Nucleus accumbens (tissue), 56 donors: ENCODE measurements at places on chromosomes 1 and 21.

DNA sequence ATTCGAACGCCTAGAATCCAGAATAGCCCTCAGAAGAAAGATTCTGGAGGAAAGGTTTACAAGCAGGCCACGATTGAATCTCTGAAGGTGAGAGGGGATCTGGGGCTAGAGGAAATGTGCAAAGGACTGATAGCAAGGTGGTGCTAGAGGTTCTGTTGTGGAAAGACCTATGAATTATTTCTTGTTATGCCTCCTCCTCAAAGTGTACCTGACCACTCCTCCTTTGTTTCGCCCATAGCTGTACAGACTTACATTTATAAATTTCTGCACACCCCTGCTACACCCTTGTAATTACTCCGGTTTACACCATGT is 986 bp downstream of the TCEANC2 start:
- no peak for DNase-seq

DNA sequence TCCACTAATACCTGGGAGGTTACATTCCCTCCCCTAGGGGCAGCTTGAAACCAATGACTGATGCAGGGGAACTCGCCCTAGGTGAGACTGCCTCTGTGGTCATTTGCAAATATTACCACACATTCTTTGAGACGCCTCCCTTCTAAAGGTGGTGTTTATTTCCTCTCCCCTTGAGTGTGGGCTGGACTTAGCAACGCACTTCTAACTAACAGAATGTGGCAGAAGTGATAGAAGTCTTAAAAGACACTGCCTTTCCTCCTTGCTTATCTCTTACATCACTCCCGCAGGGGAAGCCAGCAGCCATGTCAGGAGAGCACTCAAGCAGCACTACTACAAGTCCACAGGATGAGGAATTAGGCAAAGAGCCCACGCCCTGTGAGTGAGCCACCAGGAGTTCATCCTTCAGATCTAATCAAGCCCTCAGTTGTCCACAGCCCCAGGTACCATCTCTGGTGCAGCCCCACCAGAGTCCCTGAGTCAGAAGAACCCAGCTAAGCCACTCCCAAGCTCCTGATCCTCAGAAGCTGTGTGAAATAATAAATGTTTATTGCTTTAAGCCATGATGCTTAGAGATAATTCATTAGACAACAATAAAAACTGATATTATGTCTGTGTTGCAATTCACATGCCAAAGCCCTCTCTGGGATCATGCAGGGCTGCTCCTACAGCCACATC is 14.8 kb upstream of the MATN1 start:
- no peak for DNase-seq

GRCh38 chr1:56916630-56917029 is 49.2 kb downstream of the C8B start:
- no peak for DNase-seq

- DNase-seq = no peak
Measured at GRCh38 chr1:57832612-57833011, 408.8 kb upstream of the DAB1 start.

DNA sequence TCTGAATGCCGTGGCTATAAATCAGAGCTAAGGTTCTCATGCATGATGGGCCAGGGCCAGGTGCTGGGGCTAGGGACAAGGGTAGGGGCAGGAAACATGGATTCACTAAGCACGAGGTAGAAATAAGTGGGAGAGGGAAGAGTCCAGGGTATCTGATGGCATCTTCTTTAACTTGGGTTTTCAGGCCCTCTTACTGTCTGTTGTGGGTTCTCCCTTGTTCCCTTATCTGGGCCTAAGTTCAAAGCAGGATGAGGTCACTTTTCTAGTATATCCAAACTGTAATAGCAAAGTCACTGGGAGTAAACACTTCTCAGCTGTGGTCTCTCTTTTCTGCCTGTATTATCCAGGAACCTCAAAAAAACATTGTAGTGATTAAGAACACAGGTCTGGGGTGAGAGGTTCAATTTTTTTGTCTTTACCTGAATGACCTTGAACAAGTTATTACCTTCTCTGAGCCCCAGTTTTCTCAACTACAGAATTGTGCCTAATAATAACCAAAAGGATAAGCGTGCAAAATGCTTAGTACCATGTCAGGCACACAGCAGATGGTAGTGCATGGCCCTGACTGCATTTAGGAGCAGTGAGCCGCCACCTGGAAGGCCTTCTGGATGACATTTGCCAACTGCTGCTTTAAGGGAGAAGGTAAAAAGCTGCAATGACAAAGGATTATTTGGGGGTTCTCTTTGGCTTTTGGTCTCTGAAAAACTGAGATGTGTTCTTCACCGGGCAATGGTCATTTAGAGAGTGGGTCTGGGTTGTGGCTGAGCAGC is 53.6 kb upstream of the A3GALT2 start:
- DNase-seq = no peak

DNA sequence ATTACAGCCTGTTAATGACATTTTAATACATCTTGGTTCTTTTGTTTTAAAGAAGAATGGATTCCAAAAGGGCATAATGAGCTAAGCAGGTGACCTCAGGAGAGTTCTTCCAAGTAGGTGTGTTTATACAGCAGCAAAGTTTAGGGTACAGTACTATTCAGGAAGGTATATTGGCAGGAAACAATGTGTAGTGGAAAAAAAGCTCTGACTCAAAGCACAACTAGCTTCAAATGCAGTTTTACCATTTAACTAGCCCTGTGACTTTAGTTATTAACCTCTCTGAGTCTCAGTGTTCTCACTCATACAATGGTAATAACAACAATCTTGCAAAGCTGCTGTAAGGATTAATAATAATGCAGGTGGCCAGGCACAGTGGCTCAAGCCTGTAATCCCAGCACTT is 29.9 kb downstream of the FAF1 start:
- no peak for DNase-seq

- no peak for DNase-seq
Measured at GRCh38 chr1:77370161-77370560, 88.3 kb downstream of the AK5 start.

DNA sequence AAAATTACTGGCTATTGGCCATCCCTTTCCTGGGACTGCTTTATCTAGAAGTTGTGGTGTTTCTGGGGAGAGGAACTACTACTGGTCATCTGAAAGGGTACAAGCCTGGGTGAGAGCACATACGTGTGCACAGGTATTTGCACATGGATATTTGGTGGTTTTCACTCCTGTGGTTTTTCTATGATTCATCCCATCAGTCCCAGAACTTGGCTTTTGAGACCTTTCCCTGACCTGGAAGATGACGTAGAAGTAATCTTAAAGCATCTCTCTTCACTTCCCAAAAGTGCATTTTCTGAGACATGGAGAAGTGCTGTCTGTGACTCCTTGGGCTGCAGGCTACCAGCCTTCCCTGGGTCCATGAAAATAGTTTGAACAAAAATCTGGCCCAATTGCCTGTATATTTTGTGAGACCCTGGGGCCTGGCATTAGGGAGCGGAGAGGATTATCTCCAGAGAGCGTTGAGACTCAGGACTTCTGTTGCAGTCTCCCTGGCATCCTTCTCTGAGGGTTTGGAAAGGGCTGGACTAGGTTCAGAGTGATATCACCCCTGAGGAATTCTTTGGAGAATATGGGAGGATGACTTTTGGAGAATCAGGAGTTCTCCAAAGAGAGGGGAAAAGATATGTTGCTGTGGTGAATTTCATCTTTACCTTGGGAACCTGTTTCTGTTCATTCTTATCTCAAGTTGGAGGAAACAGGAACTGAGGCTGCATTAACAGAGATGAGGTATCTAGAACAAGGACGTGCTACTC is 130.8 kb downstream of the NOS1AP start:
- DNase-seq = no peak

GRCh38 chr1:4730078-4730477 is 75.7 kb downstream of the AJAP1 start:
- no peak for DNase-seq

DNA sequence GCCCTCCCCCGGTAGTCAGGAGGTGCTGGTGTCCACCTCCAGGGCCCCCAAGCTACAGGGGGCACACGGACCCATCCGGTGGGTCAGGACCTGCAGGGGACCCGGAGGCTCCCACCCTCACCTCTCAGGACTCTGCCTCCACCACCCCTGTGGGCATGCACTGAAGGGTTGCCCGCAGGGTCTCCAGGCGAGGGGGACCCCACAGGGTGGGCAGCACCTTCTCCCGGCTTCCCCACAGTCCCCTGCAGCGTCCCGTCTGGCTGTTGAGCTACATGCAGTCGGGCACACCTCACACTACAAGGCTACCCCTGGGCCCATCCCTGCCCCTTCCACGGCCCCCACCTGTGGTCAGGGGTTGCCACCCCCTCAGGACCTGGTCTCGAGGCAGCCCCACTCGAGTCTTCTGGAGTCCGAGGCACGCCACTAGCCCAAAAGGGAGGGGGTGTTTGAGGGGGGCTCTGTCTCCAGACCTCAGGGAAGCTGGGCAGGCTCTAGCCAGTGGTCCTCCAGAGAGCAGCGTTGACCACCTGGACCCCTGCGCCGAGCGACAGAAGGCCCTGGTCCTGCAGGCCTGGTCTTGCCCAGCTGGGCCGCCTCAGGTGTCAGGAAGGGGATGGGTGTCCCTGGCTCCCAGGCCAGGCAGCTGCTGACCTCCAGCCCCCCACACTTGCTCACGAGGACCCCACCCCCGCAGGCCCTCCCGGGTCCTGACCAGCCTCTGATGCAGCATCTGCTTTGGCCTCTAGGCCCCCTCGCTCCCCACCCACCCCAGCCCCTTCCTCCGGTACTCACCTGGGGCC is 9.6 kb downstream of the PARS2 start:
- DNase-seq = no peak
